Activated CD8-positive, alpha-beta memory T cell treated with anti-CD3 and anti-CD28 coated beads for 36 hours (primary cell): ENCODE measurements at places on chromosomes 11 and 22. TPM values are rescaled to one million over a fixed set of nuclear protein-coding genes. Genes with fewer than 3 reads are reported as not detected.

The SHANK3 gene
- 0.04 TPM for total RNA-seq

The YAP1 gene
- total RNA-seq: 0.11 TPM

The POLA2 gene
- total RNA-seq: 80.7 TPM

The PES1 gene
- total RNA-seq: 183 TPM

The P2RX6 gene
- 0.38 TPM for total RNA-seq

The MAPK12 gene
- 12.0 TPM for total RNA-seq

The HIRA gene
- 45.2 TPM for total RNA-seq

The CARD18 gene
- total RNA-seq: not detected
